ENCODE measurements at places on chromosomes 3 and 15. TPM values are rescaled to one million over a fixed set of nuclear protein-coding genes. Genes with fewer than 3 reads are reported as not detected.

Gene RLBP1
- total RNA-seq, result not detected

Gene TCAIM
- total RNA-seq, result 10.8 TPM

Gene TMEM207
- not detected for total RNA-seq

Gene GPR87
- not detected for total RNA-seq

Gene HRG
- not detected for total RNA-seq

Gene ARNT2
- total RNA-seq, result 14.9 TPM

Gene C2CD4A
- total RNA-seq, result not detected

Gene SPTBN5
- total RNA-seq, result 0.23 TPM

Gene SH3GL3
- not detected for total RNA-seq

Gene UROC1
- total RNA-seq, result not detected

Gene ZBTB20
- total RNA-seq, result 18.6 TPM

Gene ACTC1
- 0.08 TPM for total RNA-seq

Gene KY
- total RNA-seq, result 1.9 TPM

Gene LRRK1
- 5.9 TPM for total RNA-seq

Gene FBN1
- total RNA-seq, result 1,470 TPM

Gene NPAP1
- total RNA-seq, result not detected
